ENCODE measurements at places on chromosomes 13 and 19. TPM values are rescaled to one million over a fixed set of nuclear protein-coding genes. Genes with fewer than 3 reads are reported as not detected.

The LAIR1 gene
- total RNA-seq = 5.1 TPM

The IGFLR1 gene
- total RNA-seq = 4.9 TPM

The GDF15 gene
- 0.33 TPM for total RNA-seq

The ZNF506 gene
- 10.0 TPM for total RNA-seq

The PLK5 gene
- total RNA-seq = not detected

The SLC15A1 gene
- not detected for total RNA-seq

The PCSK4 gene
- 1.3 TPM for total RNA-seq

The SHANK1 gene
- total RNA-seq = 0.25 TPM

The TNFSF9 gene
- 0.38 TPM for total RNA-seq

The ZNF529 gene
- total RNA-seq = 14.1 TPM

The PSG3 gene
- total RNA-seq = not detected

The TIMM29 gene
- total RNA-seq = 12.4 TPM

The CAPN12 gene
- total RNA-seq = 0.22 TPM

The AMER2 gene
- total RNA-seq = not detected

The LIM2 gene
- not detected for total RNA-seq

The KIR3DL2 gene
- total RNA-seq = not detected

The XPO4 gene
- total RNA-seq = 32.0 TPM

The IGFL3 gene
- not detected for total RNA-seq

The CEACAM16 gene
- total RNA-seq = not detected

The EFNB2 gene
- 10.1 TPM for total RNA-seq

The ZNF543 gene
- 5.7 TPM for total RNA-seq

The PEAK3 gene
- total RNA-seq = 0.77 TPM

The DAND5 gene
- total RNA-seq = 12.7 TPM

The PSPN gene
- 1.2 TPM for total RNA-seq

The NMRK2 gene
- 458 TPM for total RNA-seq

The POP4 gene
- total RNA-seq = 53.9 TPM

The SSBP4 gene
- total RNA-seq = 30.8 TPM

The ZNF667 gene
- total RNA-seq = 5.6 TPM

The NBEA gene
- 21.0 TPM for total RNA-seq

The CCDC194 gene
- not detected for total RNA-seq

The NTF4 gene
- not detected for total RNA-seq

Measured in left ventricle myocardium inferior (tissue), 1 donor.